ENCODE measurements at places on chromosomes 3 and 15.

- DNase-seq: no peak
Measured at GRCh38 chr3:94615275-94616065, 552.6 kb downstream of the NSUN3 start.

DNA sequence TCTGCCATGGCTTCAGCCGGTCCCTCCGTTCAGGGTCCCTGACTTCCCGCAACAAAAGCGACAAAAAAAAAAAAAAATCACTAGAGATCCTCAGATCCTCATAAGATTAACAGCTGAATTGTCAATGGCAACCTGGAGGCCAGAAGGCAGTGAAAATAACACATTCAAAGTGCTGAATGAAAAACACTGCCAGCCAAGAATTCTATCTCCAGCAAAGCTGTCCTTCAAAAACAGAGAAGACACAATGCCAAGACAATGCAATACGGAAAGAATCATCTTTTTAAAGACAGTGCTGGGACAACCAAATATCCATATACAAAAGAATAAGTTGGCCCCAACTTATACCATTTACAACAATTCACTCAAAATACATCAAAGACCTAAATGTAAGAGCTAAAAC lies 21.6 kb downstream of the MTHFS start:
- DNase-seq: no peak

GRCh38 chr15:73538123-73538522 lies 95.1 kb downstream of the NPTN start:
- no peak for DNase-seq

- no peak for DNase-seq
Measured at GRCh38 chr3:59573911-59574310, 524.1 kb upstream of the CFAP20DC start.

DNA sequence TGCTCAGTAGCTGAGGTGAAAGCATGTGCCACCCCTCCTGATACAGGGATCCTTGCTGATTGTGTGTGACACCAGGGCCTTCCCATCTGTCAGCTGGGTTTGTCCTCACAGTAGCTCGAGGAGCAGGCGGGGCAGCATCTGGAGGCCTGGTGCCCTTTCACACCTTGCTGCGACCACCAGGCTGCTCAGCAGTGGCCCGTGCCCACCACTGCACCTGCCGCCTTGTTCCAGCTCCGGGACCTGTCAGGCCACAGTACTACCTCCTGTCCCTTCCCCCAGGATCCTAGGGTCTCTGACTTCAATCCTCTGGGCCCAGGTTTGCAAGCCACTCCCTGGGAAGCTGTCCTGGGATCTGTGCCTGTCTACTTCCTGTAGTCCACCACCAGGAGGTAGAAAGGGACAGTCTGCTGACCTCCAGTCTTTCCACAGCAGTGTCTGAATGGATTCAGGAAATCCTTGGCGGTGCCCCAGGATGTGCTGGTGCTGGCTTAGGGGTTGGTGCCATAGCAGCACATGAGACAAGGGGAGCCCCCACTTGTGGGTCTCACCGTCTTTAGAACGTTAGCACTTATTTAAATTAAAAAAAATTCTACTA lies 27.5 kb downstream of the APBA2 start:
- DNase-seq: peak; percentile 48

DNA sequence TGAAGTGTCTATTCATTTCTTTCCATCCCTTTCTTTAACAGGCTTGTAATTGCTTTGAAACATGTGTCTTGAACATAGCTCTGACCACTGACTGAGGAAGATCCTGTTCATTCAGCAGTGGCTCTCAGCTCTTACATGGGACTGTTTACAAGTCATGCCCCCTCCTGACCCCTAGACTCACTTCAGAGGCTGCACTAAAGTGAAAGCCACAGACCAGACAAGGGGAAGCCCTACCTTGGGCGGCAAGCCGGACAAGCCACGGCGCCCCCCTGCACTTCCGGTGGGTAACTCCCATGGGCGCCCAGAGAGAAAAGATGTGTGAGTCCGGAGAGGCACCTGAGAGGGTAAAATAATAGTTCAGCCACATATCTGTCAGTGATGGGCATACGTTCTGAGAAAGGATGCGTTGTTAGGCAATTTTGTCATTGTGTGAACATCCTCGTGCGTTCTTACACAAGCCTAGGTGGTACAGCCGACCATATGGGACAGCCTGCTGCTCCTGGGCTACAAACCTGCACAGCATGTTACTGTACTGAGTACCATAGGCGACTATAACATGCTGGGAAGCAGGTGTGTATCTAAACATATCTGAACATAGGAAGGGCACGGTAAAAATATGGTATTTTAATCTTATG lies 116.2 kb downstream of the CHSY1 start:
- no peak for DNase-seq

- DNase-seq: no peak
Measured at GRCh38 chr15:92822216-92823144, 77.6 kb upstream of the CHD2 start.

- no peak for DNase-seq
Measured at GRCh38 chr3:173799060-173799816, 401.7 kb downstream of the NLGN1 start.

DNA sequence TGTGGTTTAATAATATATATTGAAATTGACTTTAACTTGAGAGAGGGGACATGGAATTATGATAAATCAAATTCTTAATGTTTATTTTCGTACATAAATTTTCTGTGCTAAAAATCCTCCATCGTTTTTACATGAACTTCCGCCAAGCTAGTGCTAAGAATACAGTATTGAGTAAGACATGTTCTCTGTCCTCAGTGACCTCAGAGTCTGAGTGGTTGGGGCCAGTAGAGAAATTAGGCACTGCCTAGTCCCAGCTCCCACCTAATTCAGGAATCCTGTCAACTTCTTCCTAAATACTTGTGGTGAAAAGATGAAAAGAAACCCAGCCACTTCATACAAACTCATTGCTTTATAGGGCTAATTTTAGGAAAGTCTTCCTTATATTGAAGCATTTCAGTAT lies 110.3 kb downstream of the PPP2R3A start:
- DNase-seq: no peak

- DNase-seq: no peak
Measured at GRCh38 chr3:54633444-54634121, 294.3 kb downstream of the LRTM1 start.

GRCh38 chr3:78794431-78794830 lies 973.4 kb downstream of the ROBO1 start:
- no peak for DNase-seq

DNA sequence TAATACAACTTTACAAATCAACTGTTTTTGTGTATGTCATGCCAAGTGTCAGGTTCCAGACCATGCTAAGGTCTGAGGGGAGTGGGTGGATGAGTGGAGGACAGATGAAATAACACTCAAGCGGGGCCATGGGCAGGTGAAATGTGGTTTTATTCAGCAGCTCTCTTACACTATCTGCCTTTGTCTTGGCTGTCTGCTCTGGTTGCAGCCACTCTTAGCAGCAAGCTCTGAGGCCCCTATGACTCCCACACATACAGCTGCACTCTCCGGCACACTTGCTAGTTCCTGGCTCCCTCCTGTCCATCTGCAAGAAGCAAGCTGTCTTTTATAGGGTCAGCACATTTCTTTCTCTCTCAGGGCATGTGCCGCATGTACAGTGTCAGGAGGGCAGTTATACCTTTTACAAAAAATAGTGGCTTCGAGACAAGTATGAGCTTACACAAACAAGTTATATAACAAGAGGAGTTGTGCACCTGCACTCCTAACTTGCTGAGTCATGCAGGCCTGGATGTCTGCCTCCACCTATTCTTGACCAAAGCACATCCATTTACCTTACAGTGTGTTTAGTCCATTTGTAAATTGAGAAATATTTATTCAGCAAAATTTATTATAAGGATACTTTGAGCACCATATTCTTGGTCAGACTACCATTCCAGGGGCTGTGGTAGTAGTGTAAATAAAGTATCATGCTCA lies 683.7 kb upstream of the CBLB start:
- no peak for DNase-seq

- DNase-seq: no peak
Measured at GRCh38 chr3:194330579-194330978, 20.5 kb downstream of the CPN2 start.

GRCh38 chr15:44529864-44530604 lies 6.9 kb upstream of the EIF3J start:
- DNase-seq: no peak

GRCh38 chr3:37162501-37163245 lies 11.7 kb downstream of the LRRFIP2 start:
- no peak for DNase-seq

DNA sequence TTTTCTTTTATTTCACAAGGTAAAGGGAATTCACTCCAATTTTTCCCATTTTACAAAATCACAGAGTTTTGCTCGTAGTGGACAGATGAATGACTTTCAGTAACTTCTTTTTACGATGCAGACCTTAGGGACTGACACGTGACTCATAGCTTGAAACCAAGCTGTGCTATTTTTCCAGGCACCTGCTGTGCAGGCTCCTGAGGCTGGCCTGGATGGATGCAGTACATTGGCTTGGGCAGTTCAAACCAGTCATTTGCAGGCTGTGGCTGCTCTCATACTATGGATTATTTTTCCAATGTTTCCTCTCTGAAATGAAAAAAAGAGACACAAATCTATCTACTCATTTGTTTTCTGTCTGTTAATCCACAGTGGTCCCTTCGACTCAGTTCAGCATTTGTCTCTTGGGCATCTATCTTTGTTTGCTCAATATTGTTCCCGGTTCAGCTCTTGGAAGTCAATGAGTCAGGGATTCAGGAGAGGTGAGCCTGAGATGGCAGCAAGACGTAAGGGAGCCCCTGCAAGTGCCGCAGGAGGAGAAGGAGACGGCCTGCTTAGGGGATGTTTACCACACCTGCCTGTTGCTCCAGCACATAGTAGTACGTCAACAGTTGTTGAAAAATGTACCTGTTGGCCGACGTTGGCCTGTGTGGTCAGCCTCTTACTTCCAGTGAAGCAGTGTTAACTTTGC lies 92.8 kb downstream of the SV2B start:
- no peak for DNase-seq

DNA sequence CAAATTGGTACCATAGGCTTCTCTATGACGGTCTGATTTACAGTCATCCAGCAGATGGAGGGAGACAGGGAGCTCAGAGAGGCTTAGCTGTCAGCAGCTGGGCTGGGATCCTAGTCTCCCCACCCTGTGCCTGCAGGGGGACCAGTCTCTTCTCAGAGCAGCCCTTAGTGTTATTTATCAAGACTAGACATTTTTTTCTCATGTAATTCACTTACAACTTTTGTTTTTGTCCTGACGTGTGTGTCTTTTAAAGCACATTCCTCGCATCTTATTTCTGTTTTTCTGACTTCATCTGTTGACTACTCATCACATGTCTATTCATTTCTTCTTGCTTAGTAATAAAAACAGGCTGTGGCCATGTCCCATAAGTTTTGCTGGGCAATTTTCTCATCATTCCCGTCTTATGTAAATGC lies 116.1 kb downstream of the KLF13 start:
- DNase-seq: no peak

- no peak for DNase-seq
Measured at GRCh38 chr3:152608696-152609594, 226.0 kb upstream of the P2RY1 start.

- DNase-seq: no peak
Measured at GRCh38 chr3:72068621-72069020, 283.7 kb upstream of the PROK2 start.

DNA sequence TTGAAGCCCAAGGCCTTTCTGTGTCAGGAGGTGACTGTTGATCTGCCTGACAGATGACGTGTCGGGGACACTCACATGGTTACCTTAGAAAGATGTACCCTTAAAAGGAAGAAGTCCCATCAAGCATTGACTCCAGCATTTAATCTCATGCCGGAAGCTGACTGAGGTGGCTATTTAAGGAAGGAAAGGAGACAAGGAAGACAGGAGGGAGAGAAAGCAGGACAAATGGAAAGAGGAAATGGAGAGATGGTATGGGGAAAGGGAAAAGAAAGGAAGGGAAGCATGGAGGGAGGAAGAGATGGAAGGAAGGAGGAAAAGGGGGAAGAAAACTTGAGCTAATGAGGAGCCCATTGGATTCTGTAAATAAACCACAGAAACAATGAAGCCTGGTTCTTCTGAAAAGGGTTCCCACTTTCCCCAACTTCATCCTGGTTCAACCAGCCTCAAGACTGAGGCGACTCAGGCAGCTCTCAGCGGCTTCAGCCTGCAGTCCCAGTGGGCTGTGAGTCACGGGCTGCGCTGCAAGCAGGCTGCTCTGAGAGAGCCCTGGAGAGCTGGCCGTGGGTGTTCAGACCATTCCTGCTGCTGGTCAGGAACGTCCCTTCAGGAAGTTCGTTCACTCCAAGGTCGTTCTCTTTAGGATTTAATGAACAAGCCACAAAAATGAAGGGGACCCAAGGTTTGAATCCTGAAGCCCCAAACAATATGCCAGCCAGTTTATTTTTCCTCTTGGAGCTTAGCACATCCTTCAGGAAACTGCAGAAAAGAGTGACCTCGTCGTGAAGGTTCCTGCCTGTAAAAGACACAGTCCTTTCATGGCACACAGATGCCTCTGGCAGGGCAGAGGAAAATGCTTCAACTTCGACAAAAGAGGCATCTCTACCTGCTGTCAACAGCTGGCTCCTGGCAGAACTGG lies 69.6 kb upstream of the THBS1 start:
- no peak for DNase-seq

- DNase-seq: no peak
Measured at GRCh38 chr15:45393851-45394250, 15.5 kb upstream of the GATM start.

DNA sequence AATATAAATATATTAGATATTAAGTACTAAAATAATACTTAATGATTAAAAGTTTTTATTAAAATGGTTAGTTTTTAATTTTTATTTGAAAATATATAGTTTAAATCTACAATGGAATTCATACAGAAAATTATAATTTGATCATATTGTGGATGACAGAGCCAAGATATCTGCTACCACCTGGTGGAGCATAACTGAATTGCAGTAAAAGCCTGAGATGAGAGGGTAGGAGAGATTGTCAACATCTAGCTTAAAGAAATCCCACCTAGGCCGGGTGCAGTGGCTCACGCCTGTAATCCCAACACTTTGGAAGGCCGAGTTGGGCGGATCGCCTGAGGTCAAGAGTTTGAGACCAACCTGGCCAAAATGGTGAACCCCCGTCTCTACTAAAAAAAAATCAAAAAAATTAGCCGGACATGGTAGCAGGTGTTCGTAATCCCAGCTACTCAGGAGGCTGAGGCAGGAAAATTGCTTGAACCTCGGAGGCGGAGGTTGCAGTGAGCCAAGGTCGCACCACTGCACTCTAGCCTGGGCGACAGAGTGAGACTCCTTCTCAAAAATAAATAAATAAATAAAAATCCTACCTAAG lies 25.1 kb upstream of the CSTA start:
- DNase-seq: no peak
